ENCODE measurements at places on chromosomes 7 and 10. TPM values are rescaled to one million over a fixed set of nuclear protein-coding genes. Genes with fewer than 3 reads are reported as not detected.

GRCh38 chr10:77837925-77838595 lies 88.5 kb downstream of the DLG5 start:
- no peak for DNase-seq
- H3K4me3 ChIP-seq = no peak overlapping the region
- peaks cover 3% of the 10 kb centered on the region for H3K36me3 ChIP-seq
- no peaks in the 10 kb centered on the region for H3K4me1 ChIP-seq
- H3K27ac ChIP-seq = no peak overlapping the region
- H3K27me3 ChIP-seq = no peaks in the 10 kb centered on the region

- no peaks in the 10 kb centered on the region for H3K36me3 ChIP-seq
- no peak overlapping the region for H3K27ac ChIP-seq
Observed at GRCh38 chr7:2165239-2165609, 67.5 kb downstream of the MAD1L1 start.

DNA sequence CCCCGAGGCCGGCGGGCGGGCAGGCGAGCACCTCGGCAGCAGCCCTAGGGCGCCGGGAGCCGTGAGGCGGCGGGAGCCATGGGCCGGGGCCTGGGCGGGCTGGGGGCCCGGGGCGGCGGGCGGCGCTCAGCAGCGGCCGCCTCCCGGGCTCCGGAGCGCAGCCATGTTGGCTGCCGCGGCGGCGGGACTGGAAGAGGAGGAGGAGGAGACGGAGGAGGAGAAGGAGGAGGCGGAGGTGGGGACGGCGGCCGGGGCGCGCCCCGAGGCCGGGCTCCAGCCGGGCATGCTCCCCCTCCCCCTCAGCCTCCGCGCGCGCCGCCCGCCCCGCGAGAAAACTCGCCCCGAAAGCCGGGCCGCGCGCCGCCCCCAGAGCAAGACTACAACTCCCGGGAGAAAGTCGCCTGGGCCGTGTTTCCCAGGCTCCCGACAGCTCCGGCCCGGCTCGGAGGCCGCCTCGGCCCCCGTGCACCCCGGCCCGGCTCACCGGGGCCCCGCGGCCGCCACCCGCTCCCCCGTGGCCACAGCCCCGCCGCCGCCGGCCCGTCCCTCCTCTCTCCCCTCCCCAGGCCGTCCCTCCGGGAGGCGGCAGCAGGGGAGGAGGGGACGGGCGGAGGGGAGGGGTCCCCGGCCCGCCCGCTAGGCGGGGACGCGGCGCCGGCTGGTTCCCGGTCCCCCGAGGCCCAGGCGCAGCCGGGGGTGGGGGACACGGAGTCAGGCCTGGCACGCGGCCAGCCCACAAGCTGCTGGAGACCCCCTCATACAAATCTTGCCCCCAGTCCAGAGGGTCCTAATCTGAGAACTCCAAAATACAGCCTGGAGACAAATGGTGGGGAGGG lies at the start of gene DLG5:
TSS of gene DLG5 (minus strand) at position 190 of the 836 bp plus-strand sequence. CDS start 235 bp downstream, outside the sequence.
- H3K4me1 ChIP-seq = peaks cover 7% of the 10 kb centered on the region
- no peaks in the 10 kb centered on the region for H3K27me3 ChIP-seq
- H3K36me3 ChIP-seq = no peaks in the 10 kb centered on the region

DNA sequence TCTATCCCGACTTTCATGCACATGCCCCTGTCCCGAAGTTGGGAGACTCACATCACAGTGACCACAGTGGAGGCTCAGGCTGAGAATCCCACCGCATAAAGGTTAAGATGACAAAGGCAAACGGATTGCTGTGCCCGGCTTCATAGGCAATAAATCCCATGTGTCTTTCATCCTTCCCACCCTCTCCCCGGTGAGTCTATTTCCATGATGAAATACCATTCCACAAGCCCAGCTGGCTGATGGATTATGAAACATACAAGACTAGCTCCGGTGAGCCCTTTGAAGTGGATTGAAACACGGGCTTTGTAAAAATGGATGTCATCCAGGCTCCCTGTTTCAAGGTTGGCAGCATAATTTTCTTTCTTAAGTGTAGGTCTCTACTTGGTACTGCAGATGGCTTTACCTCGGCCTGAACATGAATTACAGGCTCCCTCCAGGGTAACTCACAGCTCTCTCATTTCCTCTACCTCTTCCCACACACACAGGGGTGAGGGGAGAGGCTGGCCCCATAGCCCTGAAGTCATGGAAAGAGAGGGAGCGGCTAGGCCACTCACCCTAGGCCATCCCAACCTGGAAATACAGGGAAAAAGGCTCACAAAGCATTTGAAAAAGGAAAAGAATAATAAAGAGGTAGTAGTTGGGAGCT lies 92.0 kb upstream of the CALN1 start:
- H3K4me3 ChIP-seq = no peak overlapping the region
- H3K27me3 ChIP-seq = 0 out of 2 replicates have a peak, but pooled peaks cover 6% of the 10 kb centered on the region
- no peaks in the 10 kb centered on the region for H3K4me1 ChIP-seq
- no peak for DNase-seq

- H3K4me1 ChIP-seq = no peaks in the 10 kb centered on the region
- no peaks in the 10 kb centered on the region for H3K36me3 ChIP-seq
- no peak overlapping the region for H3K27ac ChIP-seq
- DNase-seq = no peak
- no peaks in the 10 kb centered on the region for H3K27me3 ChIP-seq
Observed at GRCh38 chr7:19336836-19337383, 191.7 kb upstream of the FERD3L start.

DNA sequence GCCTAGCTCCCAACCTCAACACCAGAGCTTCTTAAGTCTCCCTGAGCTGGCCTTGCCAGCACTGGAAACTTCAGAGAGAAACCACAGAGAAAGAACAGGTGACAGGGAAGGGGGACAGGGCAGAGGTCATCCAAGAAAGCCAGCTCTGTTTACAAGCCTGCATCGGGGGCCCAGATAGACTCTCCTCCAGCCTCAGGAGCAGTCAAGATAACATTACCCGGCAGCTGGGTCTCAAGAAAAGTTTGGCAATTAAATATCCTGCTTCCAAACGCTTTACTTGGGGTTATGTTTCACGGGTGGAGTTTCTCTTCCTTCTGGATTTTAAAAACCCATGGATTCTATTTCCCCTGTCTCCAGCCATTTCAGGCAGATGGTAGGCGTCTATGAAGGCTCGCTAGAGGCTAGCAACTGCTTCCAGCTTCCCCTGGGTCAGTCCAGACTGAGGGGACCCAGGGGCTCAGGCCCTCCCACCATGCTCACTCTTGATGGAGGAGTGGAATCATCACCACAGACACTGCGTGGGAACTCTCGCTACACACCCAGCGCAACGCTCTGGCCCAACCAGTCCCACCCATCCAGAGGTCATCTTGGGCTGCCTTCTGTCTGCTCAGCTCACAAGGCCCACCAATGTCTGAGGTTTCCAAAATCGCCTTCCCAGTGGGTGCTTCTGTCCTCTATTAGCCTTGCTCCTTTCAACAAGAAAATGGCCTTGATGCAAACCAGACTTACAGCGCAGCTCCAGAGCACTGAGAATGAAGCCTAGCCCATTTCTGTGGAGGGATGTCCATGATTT lies 48.8 kb downstream of the SH3PXD2A start:
- peaks cover 29% of the 10 kb centered on the region for H3K4me1 ChIP-seq
- peak overlapping the region; percentile 35 for H3K27ac ChIP-seq
- DNase-seq = peak; percentile 49
- no peaks in the 10 kb centered on the region for H3K27me3 ChIP-seq
- H3K36me3 ChIP-seq = no peaks in the 10 kb centered on the region

GRCh38 chr10:91883549-91884444 lies 25.5 kb downstream of the FGFBP3 start:
- peaks cover 11% of the 10 kb centered on the region for H3K4me1 ChIP-seq
- no peaks in the 10 kb centered on the region for H3K27me3 ChIP-seq
- peak overlapping the region; percentile 44 for H3K4me3 ChIP-seq
- no peaks in the 10 kb centered on the region for H3K36me3 ChIP-seq
- DNase-seq = peak; percentile 69
- peak overlapping the region; percentile 80 for H3K27ac ChIP-seq

DNA sequence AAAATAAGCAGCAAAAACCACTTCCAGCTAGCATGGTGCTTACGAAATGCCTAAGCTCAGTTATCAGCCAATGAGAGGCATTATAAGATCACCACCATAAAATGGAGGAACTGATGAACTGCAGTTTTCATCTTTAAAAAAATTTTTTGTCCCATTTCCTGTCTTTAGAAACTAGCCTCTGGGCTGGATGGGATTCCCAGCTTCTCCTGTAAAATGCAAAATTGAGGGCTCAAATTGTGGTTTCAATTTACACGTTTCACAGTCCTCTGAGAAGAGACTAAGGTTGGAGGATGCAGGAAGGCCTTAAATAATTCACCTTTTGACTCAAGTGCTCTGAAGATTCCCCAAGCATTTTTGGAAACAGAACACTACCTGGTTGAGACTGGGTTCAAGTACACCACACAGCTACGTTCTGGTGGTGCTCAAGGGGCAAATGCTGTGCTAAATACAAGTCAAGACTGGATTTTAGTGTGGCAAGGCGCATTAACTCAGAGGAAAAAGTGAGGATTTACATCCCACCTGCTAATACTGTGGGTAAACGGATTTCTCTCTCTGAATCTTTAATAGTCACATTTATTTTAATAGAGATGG lies 951 bp downstream of the ZNF25 start:
- H3K27ac ChIP-seq = peak overlapping the region; percentile 77
- DNase-seq = no peak

GRCh38 chr10:79002336-79002735 lies 66.4 kb upstream of the ZMIZ1 start:
- H3K27ac ChIP-seq = no peak overlapping the region
- H3K27me3 ChIP-seq = no peaks in the 10 kb centered on the region
- no peak for DNase-seq
- no peaks in the 10 kb centered on the region for H3K36me3 ChIP-seq
- no peak overlapping the region for H3K4me3 ChIP-seq

GRCh38 chr10:14658331-14659127 lies 116.2 kb downstream of the FAM107B start:
- H3K4me1 ChIP-seq = peaks cover 9% of the 10 kb centered on the region
- no peak for DNase-seq
- no peaks in the 10 kb centered on the region for H3K36me3 ChIP-seq
- H3K27ac ChIP-seq = no peak overlapping the region

DNA sequence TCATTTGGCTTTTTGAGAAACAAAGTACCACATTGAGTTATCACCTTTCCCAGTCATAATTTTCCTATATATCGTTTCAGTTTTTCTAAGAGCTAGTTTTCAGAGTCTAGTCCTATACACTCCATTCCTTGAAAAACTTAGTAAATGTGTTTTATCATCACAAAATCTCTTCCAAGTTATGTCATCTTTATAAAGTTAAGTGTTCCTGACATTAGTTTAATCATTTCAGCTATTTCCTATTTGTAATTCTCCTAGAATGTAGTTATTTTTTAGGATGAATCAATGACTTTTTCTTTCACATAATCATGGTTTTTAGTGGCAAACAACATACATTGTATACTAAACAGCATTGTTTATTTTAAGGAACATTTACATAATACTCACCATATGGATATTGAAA lies 191.7 kb upstream of the BET1 start:
- peaks cover 3% of the 10 kb centered on the region for H3K4me1 ChIP-seq
- no peaks in the 10 kb centered on the region for H3K36me3 ChIP-seq
- H3K27me3 ChIP-seq = no peaks in the 10 kb centered on the region

GRCh38 chr7:45400680-45401079 lies 173.5 kb upstream of the ADCY1 start:
- H3K27me3 ChIP-seq = no peaks in the 10 kb centered on the region
- no peaks in the 10 kb centered on the region for H3K4me1 ChIP-seq

DNA sequence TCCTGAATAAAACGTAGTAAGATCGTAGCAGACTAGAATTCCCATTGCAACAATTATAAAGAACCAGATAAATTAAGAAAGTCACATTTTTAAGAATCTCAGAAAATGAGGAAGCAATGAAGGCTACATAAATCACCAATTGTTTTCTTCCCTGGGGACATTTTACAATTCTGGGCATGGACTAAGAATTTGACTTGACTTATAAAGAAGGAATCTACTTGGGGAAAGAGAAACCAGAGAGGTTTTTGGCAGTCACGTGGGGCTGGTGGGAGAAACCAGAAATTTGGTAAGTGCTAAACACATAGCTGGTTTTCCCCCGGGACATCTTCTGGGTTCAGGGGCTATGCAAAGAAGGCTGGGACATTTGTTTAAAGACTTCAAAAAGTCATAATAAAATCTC lies 109.8 kb upstream of the IL6 start:
- H3K27me3 ChIP-seq = no peaks in the 10 kb centered on the region
- no peak overlapping the region for H3K27ac ChIP-seq
- no peaks in the 10 kb centered on the region for H3K36me3 ChIP-seq
- DNase-seq = no peak
- no peak overlapping the region for H3K4me3 ChIP-seq

DNA sequence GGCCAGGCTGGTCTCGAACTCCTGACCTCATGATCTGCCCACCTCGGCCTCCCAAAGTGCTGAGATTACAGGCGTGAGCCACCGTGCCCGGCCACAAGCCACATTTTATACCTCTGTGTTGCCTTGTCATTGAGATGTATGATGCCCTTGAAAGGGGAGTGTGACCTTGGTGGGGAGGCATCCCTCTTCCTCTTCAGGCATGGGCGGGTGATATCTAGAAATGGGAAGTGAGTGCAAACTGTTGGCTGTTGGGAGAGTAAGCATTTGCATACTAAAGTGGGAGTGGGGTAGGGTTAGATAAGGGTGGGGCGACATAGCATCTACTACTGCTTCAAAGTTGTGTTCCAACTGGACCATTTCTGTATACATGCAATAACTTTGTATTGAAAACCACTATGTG lies 20.1 kb downstream of the RP9 start:
- peaks cover 3% of the 10 kb centered on the region for H3K36me3 ChIP-seq
- no peak overlapping the region for H3K27ac ChIP-seq
- no peaks in the 10 kb centered on the region for H3K4me1 ChIP-seq
- no peaks in the 10 kb centered on the region for H3K27me3 ChIP-seq
- H3K4me3 ChIP-seq = no peak overlapping the region
- DNase-seq = no peak

- no peaks in the 10 kb centered on the region for H3K36me3 ChIP-seq
- no peak overlapping the region for H3K4me3 ChIP-seq
- H3K27me3 ChIP-seq = no peaks in the 10 kb centered on the region
- no peak for DNase-seq
Observed at GRCh38 chr10:132446661-132447445, 49.9 kb downstream of the PWWP2B start.

GRCh38 chr10:124026589-124026939 lies 66.8 kb downstream of the CHST15 start:
- no peak overlapping the region for H3K4me3 ChIP-seq
- DNase-seq = no peak
- H3K27ac ChIP-seq = no peak overlapping the region
- H3K36me3 ChIP-seq = no peaks in the 10 kb centered on the region
- no peaks in the 10 kb centered on the region for H3K27me3 ChIP-seq

DNA sequence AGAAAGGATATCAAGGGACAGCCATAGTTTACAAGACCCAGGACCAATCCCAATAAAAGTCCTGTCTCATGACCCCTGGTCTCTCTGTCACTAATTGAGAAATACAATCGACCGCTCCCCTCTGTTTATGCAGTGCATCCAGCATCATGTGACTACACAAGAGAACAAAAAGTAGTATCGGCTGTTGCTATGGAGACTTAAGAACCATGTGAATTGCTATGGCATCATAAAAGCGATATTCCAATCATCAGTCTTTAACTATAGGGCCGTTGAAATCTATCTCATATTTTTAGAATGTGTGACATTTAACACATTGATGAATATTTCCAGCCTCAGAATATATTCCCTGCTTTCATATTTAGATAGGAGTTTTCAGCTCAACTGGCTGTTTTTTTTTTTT lies 139.3 kb downstream of the FRMD4A start:
- H3K36me3 ChIP-seq = no peaks in the 10 kb centered on the region
- H3K27ac ChIP-seq = no peak overlapping the region
- no peak overlapping the region for H3K4me3 ChIP-seq
- DNase-seq = no peak

STEAP2 gene
- 0.08 TPM for total RNA-seq

CFAP70 gene
- 0.12 TPM for total RNA-seq

AGAP9 gene
- 2.3 TPM for total RNA-seq

TFPI2 gene
- total RNA-seq = 4.3 TPM

CAPZA2 gene
- 188 TPM for total RNA-seq

CHST3 gene
- 10.4 TPM for total RNA-seq

TAS2R40 gene
- not detected for total RNA-seq

AGR2 gene
- not detected for total RNA-seq

NOM1 gene
- 25.4 TPM for total RNA-seq

DUSP5 gene
- total RNA-seq = 5.3 TPM

FAM237B gene
- not detected for total RNA-seq

FGF8 gene
- total RNA-seq = 123 TPM
